Stimulated activated CD4-positive, alpha-beta T cell treated with anti-CD3 and anti-CD28 coated beads, Interleukin-12 subunit alpha, Interleukin-12 subunit beta, amount 100 ng/mL, for 48 hours (primary cell): ENCODE measurements at places on chromosomes 13 and 19.

DNA sequence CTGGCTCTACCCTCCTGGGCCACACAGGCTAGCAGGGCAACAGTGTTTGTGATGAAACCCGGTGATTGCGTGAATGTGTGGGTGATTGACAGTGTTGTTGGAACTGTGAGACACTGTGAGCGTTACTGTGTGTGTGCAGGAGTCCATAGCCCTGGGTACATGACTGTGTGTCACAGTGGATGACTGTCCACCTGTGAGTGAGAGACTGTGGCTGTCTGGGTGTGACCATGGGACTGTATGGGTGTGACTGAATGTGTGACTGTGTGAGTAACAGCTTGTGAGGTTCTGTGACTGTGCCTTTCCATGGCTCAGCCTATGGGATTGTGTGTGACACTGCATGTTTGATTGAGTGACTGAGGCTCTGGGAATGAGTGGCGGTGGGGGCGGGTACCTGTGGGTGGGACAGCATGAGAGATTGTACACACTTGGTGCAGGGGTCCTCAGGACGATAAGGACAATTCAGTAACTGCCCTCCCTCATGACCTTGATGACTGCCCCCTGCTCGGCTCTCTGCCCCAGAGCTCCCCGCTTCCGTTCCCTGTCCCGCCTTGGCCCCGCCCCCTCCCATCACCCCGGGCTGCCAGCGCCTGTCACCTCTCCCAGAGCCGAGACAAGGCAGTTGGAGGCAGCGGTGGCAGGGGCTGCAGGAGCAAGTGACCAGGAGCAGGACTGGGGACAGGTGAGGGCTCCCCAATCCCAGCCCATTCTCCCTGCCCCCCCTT lies at the start of gene GIPR:
Gene GIPR (plus strand): TSS at position 602 of the 722 bp plus-strand sequence. CDS start 1,300 bp downstream, outside the sequence.
- DNase-seq: peak; percentile 72

DNA sequence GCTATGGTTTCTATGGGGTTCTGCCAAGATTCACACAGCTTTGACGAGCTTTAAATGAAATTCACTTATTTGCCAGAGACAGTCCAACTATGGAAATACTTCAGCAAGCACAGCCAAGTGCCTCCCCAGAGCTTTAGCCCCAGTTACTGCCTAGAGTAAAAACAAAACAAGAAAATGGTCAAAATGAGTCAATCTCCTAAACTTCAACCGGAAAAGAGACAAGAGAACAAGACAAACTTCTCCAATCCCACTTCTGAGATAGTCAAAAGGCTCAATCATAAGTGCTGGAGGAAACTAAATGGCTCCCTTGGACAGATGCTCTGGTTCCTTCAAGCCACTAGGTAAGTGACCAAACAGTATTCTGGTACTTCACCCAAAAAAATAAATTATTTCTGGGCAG lies 65.8 kb downstream of the KATNAL1 start:
- no peak for DNase-seq

GRCh38 chr19:6100284-6100915 lies 9.9 kb downstream of the RFX2 start:
- peak; percentile 13 for DNase-seq

- DNase-seq: no peak
These were observed 8.9 kb upstream of the TRPC4 start for GRCh38 chr13:37878496-37878895.

DNA sequence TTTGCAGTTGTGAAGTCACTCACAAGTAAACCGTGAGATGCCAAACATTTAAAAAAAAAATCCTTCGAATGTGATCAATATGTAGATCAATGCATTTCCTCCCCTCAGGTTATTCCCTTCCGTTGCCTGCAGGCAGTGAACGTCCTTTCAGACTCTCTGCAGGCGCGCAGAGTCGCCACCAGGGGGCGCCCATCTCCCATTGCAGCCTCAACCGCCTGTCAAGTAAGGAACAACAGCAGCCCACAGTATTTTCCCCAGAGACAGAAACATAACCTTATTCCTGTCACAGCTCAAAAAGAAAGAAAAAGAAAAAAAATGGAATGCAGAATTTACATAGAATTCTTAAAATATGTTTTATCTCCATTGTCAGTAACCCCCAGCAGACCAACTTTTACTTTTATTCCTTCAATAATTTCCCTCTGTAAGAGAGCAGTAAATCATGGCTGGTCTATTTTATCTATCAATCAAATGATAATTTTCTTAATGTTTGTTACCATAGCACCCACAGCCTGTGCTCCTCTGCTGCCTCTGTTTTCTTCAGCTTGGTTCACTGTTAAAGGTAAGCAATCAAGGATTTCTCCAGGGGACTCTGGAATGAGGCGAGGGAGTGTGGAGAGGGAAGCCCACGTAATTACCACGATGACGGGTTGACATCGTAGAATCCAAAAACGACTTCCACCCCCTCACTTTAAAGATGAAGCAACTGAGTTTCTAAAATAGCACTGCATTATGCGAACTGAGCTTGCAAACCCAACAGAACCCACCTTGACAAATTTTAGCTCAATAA lies 637.6 kb upstream of the ARGLU1 start:
- DNase-seq: peak; percentile 46

- DNase-seq: no peak
These were observed 111.4 kb downstream of the FRY start for GRCh38 chr13:32142956-32143375.

DNA sequence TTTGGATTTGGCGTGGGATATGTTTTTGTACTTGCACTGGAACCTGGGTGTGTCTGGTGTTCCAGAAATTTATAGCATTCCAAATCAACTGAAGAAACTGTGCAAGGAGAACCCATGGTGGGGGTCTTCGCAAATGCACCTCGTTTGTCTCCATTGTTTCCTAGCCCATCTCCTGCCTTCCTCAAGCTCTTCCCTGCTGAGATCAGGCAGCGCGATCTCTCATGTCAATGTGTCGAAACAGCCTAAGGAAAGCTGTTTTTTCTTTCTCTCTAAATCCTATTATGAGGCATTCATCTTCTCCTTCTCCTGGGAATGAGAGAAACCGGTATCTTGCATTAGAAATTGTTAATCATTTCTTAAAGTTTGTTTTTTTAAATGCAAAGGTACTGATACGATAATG lies 131.0 kb downstream of the KLF5 start:
- no peak for DNase-seq

DNA sequence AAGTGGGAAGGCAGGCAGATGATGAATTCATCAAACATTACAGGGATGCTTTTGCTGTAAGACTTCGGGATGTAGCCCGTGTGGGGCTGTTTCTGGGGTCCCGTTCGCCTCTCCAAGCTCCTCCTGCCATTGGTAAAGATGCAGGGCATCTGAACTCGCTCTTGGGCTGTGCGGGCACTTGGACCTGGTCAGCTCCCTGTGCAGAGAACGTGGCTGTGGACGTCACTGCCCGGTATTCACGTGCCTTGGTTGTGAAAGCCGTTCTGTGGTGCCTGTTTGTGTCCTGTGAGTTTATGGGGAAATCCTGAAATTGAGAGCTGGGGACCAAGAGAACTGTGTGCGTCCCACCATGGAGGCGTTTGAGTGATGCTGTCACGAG lies 5.4 kb downstream of the TFDP1 start:
- DNase-seq: no peak

- DNase-seq: peak; percentile 41
These were observed 37.7 kb downstream of the GSX1 start for GRCh38 chr13:27830010-27830409.

DNA sequence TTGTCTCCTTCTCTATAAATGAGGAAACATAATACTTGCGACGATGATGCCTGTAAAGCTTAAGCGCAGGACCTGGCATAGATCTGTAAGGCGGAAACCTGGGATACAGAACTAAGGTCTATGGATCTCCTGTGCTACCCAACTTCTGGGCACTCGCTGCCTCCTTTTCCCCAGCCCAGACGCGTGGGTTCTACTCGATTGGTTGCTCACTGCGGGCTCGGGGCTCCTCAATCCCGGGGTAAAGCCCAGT lies 615 bp upstream of the PSMC4 start:
- DNase-seq: no peak

GRCh38 chr19:14146789-14147216 lies 10.4 kb upstream of the ASF1B start:
- no peak for DNase-seq

DNA sequence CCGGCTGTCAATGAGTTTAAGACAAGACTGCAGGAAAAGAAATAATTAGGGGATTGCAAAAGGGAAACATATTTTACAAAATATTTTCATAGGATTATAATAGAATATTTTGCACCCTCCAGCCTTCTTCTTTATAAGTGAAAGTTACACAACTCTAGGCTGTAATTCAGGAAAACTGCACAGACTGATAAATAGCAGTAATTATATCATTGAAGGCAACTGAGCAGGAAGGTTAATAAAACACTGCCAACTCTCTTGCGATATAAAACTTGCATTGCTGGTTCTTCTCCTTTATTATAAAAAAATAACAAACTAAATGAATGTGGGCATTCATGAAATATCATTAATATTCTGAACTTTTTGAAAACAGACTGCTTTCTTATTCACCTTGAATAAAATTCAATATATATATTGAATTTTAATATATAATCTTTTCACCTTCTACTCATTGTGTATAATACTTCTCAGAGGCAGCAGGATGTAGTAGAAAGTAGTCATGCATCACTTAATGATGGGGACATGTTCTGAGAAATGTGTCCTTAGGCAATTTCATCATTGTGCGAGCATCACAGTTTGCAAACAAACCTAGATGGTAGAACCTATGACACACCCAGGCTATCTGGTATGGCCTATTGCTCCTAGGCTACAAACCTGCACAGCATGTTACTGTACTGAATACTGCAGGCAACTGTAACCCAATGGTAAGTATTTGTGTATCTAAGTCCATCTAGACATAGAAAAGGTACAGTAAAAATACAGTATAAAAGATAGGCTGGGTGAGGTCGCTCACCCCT lies 24.9 kb upstream of the STARD13 start:
- no peak for DNase-seq

- no peak for DNase-seq
These were observed 39.5 kb downstream of the ZNF536 start for GRCh38 chr19:30411714-30412113.

- DNase-seq: no peak
These were observed 53.0 kb downstream of the CHST8 start for GRCh38 chr19:33674626-33675367.

DNA sequence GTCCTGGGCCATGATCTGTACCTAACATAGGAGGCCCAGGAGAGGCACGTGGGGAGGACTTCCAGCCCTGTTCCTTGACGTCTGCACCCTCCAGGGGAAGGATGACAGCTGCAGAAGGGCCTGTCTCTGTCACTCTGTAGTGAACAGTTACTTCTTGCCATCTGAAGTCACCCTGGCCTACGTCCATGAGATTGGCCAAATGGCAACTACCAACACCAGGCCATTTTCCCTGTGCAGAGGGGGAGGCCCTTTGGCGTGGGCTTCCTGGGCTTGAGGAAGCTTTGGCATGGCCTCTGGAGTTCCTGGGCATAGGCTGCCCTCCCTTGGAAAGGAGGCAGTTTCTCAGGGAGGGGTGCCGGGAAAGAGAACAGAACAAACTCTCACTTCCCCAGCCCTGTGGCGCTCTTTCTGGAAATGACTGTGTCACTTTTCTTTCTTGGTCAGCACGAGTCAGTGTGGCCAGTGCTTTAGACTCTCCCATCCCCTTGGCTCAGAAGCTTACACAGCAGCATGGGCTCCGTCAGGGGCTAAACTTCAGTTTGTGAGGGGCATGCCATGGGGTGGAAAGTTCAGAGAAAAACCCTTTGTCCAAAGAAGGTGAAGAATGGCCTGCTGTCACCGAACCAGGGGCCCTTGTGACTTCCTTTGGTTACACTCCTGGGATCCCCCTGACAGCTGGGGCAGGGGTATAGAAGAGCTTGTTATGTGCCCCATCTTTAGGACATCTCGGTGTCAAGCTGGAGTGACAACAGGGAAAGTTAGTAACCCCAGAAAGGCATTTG lies 5.3 kb downstream of the CARM1 start:
- no peak for DNase-seq

GRCh38 chr13:83950293-83950692 lies 68.0 kb upstream of the SLITRK1 start:
- DNase-seq: no peak

- DNase-seq: no peak
These were observed 27.2 kb downstream of the RANBP3 start for GRCh38 chr19:5950741-5951140.

DNA sequence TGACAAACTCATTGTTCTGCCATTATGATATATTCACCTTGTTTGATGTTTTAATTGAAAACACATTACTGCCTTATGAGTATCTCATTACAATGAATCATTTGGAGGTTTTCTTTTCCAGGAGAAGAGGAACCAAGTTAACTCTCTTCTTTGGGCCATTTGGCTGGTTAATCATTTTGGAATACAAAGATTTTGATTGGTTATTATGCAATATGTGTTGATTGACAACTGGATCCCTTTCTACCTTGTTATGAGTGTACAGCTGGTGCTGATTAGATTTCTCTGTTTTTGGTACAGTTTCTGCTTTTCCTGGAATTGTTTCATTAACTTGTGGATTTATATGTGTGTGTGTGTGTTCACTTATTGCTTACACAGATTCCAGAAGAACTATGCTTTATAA lies 49.2 kb upstream of the RGCC start:
- no peak for DNase-seq

GRCh38 chr19:45125975-45126493 lies 33.1 kb downstream of the PPP1R37 start:
- DNase-seq: peak; percentile 72

GRCh38 chr19:35346193-35347052 lies 1.3 kb upstream of the FFAR1 start:
- DNase-seq: peak; percentile 69

DNA sequence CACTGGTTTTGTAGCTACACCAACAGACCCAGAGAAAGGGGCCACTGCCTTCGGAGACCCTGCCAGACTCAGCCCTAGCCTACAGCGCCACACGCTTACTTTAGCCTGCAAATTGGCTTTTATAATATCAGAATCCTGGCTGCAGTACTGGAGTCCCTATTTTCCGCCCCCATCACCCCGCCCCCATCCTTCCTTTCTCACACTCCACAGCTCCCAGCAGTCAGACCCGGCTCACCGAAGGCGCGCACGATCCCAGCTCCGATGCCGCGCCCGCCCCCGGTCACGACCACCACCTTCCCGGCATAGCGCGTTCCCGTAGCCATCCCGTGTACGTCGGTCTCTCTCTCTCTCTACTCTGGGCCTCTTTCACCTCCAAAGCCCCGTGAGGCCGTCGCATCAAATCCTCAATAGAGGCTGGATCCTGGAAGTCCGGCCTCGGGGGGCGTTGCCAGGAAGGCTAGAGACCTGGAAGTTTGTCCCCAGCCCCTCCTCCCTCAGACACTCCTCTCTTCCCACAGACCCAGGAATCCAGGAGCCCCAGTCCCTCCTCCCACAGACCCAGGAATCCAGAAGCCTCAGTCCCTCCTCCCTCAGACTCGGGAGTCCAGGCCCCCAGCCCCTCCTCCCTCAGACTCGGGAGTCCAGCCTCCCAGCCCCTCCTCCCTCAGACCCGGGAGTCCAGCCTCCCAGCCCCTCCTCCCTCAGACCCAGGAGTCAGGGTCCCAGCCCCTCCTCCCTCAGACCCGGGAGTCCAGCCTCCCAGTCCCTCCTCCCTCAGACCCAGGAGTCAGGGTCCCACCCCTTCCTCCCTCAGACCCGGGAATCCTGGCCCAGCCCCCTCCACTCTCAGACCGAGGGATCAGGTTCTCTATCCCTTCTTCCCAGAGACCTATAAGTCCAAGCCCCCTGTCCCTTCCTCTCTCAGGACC lies at the start of gene HSD17B14:
Gene HSD17B14 (minus strand): TSS at position 403 of the 929 bp plus-strand sequence. CDS start 80 bp downstream, at position 323.
- no peak for DNase-seq

GRCh38 chr19:50465986-50466705 lies 10.2 kb upstream of the EMC10 start:
- no peak for DNase-seq
